ENCODE measurements at places on chromosomes 3 and 15. TPM values are rescaled to one million over a fixed set of nuclear protein-coding genes. Genes with fewer than 3 reads are reported as not detected.

DNA sequence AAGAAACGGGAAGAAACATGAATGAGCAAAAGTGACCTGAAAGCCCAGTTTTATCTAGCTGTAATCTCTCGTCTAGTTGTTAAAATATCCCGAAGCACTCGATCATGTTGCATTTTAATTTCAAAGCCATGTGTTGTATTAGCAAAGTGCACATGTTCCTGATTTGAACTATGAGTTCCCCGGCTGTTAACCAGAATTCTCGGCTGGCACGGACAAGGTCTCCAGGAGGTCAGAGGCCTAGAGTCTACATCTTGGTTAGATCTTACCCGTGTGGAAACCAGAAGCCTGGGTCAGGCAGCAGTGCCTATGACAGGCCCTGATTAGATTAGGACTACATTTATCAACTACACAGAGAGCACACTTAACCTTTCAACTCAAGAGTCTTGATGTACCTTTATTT, 195.8 kb downstream of the CDIN1 start:
- no peak for DNase-seq

DNA sequence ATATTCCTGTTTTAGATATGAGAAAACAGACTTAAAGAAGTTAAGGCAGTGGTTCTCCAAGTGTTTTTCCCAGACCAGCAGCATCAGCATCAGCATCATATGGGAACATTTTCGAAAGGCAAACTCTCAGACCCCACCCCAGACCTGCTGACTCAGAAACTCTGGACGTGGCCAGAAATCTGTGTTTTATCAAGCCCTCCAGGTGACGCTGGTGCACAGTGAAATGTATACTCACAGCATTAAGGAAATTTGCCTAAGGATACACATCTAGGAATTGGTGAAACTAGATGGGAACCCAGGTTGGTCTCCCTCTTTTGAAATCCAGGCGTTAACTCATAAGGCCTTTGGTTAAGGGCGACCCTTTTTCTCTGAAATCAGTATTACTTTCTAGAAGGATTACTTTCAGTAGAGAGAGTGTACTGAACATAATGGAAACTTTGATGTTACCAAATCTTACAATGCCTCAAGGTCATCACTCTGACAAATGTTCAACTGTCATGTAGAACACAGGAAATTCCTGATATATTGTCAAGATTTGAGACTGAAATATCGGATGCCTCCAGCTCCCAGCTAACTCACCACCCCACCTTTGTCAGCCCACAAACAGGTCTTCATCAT, 910.2 kb downstream of the ROBO1 start:
- no peak for DNase-seq

- no peak for DNase-seq
These were observed 11.6 kb upstream of the ZXDC start for GRCh38 chr3:126487151-126487771.

DNA sequence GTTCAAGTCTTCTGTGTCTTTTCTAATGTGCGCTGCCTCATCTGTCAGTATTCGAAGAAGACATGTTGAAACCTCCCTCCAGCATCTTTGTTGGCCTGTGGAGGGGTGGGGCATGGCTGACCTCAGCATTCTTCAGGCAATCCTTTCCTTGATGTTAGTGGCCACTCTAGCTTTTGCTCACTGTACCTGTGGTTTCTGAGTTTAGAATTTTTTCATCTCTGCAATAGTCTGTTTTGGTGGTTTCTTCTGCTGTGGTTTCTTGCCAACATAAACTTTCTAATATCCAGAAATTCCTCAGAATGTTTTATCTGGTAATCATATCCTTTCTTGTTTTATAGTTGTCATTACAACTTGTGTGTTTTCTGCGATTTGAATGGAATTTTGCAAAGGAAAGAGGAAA, 251.3 kb upstream of the NR2E3 start:
- peak; percentile 81 for DNase-seq

GRCh38 chr3:47590216-47590615, 11.6 kb upstream of the CSPG5 start:
- DNase-seq, result no peak

GRCh38 chr3:139427283-139428060, 38.0 kb upstream of the COPB2 start:
- peak; percentile 71 for DNase-seq

DNA sequence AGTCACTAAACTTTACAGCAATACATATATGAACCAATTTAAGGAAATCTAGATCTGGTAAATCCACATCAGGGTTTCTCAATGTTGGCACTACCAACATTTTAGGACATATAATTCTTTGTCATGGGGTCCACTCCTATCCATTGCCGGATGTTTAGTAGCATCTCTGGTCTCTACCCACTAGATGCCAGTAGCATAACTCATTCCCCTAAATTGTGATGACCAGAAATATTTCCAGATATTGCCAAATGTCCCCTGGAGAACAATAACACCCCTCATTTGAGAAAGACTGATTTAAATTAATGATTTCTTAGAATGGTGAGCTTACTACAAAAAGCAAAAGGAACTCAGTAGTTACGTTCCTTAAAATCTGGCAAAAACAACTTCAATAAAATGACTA, 23.1 kb upstream of the ANKRD28 start:
- DNase-seq, result no peak

DNA sequence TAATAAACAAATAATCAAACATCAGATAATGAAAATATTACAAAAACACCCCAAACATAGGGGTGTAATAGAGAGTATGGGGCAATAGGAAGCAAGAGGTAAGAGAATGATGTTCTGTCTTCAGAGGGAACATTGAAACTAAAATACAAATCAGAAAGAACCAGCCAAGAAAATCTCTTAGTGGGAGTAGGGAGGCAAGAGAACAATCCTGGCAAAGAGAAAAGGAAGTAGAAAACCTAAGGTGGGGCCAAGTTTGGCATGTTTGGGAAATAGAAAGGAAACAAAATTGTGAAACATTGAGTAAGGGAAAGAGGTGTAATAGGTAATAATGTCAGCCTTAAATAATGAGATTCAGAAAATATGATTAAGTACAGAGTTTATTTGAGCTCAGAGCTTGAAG, 467.1 kb downstream of the RBMS3 start:
- no peak for DNase-seq

GRCh38 chr3:14410106-14410502, 7.7 kb downstream of the SLC6A6 start:
- no peak for DNase-seq

- no peak for DNase-seq
These were observed 25.7 kb upstream of the WNT5A start for GRCh38 chr3:55512571-55513343.

GRCh38 chr3:77102951-77103769, 63.3 kb downstream of the ROBO2 start:
- DNase-seq, result peak; percentile 39

- no peak for DNase-seq
These were observed 57.8 kb downstream of the IMPG2 start for GRCh38 chr3:101262393-101263240.

- no peak for DNase-seq
These were observed 60.0 kb downstream of the MYH15 start for GRCh38 chr3:108450444-108450843.

GRCh38 chr15:60729850-60730458, 251.0 kb upstream of the ICE2 start:
- DNase-seq, result no peak

DNA sequence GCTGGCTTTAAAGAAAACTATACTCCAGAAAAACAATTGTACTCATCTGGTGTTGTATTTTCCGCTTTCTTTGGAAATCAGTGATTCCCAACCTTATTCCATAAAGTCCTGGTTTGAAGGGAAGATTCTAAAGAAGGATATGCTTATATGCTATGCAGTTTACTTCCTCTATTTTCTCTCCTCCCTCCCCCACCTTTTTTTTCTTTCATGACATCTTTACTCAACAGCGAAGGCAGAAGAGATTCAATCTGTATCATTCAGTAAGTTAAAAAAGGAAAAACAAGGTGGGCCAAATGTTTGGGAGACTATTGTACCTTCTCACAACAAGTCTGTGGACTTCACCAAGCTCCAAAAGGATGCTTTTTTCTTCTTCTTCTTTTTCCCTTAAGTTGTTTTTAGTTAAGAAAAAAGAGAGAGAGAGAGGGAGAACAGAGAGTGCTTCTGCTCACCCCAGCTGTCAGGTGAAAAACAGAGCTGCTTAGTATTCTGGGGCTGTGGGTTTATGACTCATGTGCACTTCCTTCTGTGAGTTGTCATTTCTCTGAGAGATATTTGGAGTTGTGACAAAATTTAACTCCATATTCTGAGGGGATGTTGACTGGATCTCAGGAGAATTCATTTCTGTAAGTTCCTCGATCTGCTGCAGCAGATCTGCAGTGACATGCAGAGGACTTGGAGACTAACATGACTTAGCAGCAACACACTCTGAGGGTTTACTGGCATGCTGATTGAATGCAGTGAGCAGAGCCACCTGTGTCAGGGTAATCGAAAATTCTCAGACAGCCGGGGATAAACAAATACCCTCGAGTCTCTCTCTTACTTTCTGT, 70.7 kb downstream of the SSR3 start:
- DNase-seq, result peak; percentile 66

DNA sequence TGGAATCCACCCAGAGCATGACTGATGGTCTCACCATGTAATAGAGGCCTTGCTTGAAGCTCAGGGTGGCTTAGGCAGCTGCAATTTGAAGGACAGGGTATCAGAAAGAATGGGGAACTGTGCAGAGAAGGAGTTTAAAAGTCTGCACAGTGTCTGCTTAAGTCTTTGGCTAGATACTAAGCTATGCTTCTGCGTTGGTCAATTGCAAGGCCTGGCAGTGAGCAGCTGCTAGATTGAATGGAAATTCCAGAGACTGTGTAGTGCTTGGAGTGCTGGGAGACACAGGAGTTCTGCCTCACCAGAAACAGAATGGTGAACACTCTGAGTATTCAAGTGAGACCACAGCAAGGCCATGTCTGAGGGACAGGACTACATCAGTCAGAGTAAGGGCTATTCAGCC, 17.3 kb upstream of the ATP10A start:
- DNase-seq, result no peak

DNA sequence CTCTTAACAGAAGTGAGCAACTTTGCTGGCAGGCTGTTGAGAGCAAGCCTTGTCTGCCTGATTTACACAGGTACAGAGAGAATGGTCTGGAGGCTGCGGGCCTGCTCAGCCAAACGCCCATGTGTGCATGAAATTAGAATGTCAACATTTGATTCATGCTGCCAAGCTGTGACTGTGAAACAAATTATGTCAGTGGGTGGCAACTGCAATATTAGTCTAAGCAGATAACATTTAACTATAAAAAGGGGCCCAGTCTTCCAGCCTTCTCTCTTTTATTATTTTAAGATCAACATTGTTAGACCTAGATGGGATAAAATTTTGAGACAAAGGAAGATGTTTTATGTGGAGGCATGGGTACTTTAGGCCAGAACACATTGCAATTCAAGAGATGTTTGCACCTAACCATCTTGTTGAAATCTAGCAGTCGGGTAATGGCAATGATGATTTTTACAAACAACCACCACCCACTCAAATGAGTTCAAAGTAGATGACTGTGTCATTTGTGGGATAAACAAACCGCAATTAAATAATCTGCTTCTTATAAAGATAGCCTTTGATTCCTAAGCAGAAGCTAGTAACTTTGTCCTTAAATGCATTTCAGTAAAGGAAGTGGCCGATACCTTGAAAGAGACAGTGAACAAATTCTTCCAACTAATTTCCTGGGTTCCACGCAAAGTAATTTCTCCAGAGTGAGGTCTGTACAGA, 70.2 kb downstream of the FOXB1 start:
- peak; percentile 18 for DNase-seq

DNA sequence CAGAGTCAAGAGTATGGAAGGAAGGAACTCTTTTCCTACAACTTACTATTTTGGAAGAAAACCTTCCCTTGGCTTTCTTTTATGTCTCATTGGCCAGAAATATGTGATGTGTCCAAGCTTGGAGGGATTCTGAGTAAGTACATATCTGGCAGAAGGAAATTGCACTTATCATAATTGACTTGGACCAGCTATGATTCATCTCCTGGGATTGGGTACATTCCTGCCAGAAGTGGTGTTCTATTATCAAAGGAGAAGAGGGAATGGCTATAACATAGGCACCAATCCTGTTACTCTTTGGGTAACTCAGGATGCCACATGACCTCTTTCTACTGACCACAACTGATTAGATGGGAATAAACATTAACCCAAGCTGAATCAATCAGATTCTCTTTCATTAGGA, 13.5 kb upstream of the DAZL start:
- peak; percentile 16 for DNase-seq

- no peak for DNase-seq
These were observed 439.4 kb upstream of the RBMS3 start for GRCh38 chr3:28841441-28841840.

DNA sequence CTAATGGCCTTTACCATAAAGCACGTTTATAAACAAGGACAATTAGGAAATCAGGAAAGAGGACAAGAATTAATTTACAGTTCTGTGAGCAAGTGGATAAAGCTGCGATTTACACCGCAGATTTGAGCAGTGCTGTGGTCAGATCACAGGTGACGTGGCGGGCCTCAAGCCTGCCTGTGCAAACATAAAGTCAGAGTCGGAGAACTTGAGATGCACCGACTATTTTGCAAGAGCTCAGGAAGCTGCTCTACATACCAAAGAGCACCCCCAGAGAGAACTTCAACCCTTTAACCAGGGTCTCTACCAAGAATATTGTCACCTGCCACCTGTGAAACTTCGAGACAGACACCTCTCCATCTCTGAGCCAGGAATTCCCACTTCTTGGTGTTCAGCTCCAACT, 35.7 kb downstream of the MECOM start:
- no peak for DNase-seq

GRCh38 chr3:187287256-187287655, 4.3 kb downstream of the MASP1 start:
- no peak for DNase-seq

DNA sequence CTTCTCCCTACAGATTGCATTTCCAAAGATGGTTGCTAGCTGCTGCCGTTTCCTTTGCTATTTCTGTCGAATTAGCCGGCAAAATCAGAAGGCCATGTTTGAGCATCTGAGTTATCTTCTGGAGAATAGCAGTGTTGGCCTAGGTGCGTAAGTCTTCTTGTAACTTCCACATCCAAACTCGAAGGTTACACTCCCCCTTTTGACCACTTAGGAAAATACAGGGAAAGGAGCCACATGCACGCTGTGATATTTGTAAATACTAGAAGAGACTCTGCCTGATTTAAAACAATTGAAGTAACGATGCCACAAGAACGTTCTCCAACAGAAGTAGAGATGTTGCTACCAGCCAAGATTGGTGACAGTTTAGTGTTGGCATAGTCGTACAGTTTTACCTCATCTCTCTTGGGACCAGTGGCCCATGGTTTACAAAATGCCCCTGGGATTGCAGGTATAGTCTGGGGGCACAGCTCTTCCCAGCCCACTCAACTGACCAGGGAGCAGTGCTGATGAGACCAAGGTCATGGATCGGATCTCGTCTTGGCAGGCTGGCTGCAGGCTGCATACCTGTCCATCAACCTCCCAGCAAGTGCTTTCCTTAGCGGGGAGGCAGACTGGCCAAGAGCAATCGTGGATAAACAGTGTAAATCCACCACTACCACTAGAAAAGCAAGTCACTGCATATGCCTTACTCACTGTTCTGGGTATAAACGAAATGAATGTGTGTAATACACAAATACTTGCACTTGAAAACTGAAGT, 268.4 kb upstream of the CHRM5 start:
- DNase-seq, result peak; percentile 12

- no peak for DNase-seq
These were observed 536 bp downstream of the SEC61A1 start for GRCh38 chr3:128052595-128053351.

The FBXL2 gene
- total RNA-seq, result 15.6 TPM

The RGMA gene
- 0.18 TPM for total RNA-seq

The SH3BP5 gene
- 14.0 TPM for total RNA-seq

The COLQ gene
- 0.18 TPM for total RNA-seq

The TMEM207 gene
- not detected for total RNA-seq

The RASL12 gene
- under 0.01 TPM for total RNA-seq

The SEMA3G gene
- not detected for total RNA-seq

The C3orf85 gene
- not detected for total RNA-seq

The ELL3 gene
- 1.7 TPM for total RNA-seq

The NKTR gene
- 24.0 TPM for total RNA-seq

The SCN5A gene
- total RNA-seq, result 2.0 TPM
